ENCODE measurements at places on chromosomes 13 and 19. TPM values are rescaled to one million over a fixed set of nuclear protein-coding genes. Genes with fewer than 3 reads are reported as not detected.

DNA sequence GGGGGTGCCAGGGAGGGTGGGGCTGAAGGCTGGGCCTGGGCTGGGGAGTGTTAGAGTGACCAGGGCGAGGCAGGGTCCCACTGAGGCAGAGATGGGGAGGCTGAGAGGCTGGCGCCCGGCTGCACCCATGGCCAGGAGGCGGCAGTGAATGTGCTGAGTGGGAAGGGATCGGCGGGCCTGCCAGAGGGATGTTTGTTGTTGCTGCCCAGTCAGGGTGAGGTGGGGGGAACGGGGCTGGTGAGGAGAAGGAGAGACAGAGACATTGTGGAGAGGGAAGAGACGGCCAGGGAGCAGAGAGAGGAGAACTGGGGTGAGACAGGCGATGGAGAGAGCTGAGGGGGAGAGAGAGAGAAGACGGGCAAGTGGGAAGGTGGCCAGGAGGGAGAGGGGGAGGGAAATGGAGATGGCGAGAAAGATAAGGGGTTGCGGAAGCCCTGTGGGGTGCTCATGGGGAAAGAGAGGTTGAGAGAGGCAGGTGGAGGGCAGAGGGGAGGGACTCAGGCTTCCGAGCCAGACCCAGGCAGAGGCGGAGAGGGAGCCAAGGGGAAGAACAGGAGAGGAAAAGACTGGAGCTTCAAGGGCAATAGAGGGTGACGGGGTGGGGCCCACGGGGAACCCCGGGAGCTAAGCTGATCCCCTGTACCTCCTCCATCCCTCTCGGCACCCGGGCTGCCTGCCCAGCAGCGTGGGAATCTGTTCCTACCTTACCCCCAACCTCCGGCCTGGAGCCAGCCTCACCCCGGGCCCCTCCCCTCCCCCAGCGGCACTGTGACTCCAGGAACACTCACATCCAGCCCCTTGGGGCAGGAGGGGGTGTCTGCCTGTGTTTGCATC is 690 bp upstream of the B3GNT8 start:
- DNase-seq = peak; percentile 68

DNA sequence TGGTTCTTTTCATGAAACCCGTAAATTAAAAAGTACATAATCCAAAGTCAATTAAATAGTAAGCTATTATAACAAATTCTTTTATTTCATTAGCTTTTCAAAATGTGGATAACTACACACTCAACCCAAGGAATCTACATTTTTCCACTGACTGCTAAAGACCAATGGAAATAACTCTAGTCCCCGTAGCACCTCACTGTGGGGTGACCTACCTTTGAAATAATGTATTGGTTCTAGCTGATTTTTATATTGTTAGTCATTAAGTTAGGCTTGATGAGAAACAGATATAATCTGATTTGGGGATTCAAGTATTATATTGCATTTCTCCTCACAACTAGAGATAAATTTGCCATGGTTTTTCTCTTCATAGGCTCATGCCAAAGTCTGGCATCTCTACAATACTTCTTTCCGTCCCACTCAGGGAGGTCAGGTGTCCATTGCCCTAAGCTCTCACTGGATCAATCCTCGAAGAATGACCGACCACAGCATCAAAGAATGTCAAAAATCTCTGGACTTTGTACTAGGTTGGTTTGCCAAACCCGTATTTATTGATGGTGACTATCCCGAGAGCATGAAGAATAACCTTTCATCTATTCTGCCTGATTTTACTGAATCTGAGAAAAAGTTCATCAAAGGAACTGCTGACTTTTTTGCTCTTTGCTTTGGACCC is 37.3 kb downstream of the KL start:
- no peak for DNase-seq

PRODH2 gene
- not detected for total RNA-seq

- DNase-seq = no peak
These were observed 10.2 kb upstream of the FUT2 start for GRCh38 chr19:48685583-48685982.

GRCh38 chr13:97226013-97226412 is 3.9 kb downstream of the MBNL2 start:
- DNase-seq = no peak

DNA sequence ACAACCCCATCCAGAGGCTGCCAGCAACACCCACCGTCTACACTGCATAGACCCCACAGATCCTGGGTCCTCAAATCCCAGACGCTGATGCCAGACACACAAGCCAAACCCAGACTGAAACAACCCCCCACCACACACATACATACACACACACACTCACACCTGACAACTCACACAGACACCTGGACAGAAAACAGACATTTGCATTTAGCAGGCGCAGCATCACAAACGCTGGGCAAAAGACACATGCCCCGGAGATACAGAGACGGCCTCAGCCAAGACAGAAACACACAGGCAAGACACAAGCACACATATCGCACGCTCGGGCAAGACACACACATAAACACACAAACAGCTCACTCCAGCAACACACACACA is 1.3 kb downstream of the BBC3 start:
- no peak for DNase-seq

DNA sequence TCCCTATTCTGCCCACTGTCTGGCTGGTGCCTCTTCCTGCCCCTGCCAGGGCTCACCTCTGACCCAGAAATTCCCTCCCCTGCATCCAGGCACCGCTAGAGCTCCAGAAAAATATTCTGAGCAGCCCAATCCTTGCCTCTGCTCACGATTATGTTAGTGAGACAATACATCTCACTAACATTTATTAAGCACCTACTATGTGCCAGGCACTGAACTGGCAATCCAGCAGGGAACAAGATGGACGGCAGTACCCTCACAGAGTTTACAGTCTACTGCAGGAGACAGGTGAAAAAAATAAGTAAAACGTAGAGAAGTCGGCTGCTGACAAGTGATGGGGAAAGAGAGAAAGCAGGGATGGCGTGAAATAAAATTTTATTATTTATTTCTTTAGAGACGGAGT is 5.5 kb downstream of the TINCR start:
- DNase-seq = no peak

GRCh38 chr13:103282571-103283450 is 216.6 kb upstream of the SLC10A2 start:
- no peak for DNase-seq

GRCh38 chr13:33026489-33027152 is 10.4 kb downstream of the KL start:
- no peak for DNase-seq

ZNF221 gene
- 12.2 TPM for total RNA-seq

DNA sequence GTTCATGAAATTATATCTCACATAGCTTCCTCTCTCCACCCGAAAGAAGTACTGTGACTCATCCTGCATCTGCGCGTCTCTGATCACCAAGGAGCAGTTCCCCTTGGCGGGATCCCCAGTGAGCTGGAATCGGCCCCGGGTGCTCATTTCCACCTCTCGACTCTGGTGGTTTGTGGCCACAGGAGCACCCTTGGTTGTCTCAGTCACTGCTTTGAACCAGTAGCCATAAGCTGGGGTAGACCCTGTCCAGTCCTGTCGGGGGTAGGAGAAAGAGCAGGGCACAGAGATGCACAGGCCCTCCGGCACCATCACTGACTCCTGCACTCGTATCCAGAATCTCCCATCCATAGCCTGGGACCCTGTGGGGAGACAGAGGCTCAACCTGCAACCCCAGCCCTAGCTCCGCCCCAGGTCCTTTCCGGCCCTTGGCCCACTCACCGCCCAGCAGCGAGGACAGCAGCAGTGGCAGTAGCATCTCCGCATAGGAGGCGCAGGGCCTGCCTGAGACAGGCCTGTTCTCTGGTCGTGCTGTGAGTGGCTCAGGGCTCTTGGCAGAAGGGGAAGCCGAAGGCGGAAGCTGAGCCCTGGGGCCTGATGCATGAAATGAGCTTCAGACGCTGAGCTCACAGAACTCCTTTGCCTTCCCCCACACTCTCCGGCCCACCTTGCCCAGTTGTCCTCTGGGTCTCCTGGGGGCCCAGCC is at the start of gene SIGLEC10:
TSS of gene SIGLEC10 (minus strand) at position 536 of the 703 bp plus-strand sequence. CDS start at position 475, 61 bp downstream.
- DNase-seq = no peak

- DNase-seq = no peak
These were observed 731.7 kb upstream of the GPC6 start for GRCh38 chr13:92494915-92495314.

DNA sequence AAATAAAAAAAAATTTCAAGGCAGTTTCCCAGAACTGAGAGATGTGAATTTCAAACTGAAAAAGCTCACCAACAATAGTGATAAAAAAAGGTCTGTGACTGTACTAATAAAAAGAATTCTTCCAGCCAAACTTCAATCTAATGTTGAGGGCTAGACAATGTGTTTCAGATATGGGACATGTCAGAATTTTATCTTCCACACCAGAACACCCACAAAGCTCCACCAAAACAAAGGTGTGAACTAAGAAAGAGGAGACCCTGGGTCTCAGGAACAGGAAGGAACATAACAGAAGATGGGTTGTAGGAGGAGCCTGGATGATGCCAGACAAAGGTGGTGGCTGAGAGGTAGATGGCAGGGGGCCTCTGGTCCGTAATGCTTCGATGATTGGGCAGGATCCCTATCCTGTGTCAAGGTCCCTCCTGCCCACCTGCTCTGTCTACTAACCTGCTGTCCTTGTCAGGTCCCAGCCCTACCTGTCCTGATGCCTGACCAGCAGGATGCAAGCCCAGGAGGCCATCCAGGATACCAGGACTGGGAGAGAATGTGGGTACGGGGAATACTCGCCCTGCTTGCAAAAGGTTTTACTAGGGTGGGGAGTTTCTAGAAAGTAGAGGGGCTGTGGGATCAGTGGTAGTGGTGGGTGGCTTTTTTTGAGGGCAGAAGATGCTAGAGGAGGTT is 4.5 kb downstream of the MZF1 start:
- peak; percentile 39 for DNase-seq

- DNase-seq = no peak
These were observed 424.5 kb downstream of the PCDH9 start for GRCh38 chr13:66805657-66806056.

DNA sequence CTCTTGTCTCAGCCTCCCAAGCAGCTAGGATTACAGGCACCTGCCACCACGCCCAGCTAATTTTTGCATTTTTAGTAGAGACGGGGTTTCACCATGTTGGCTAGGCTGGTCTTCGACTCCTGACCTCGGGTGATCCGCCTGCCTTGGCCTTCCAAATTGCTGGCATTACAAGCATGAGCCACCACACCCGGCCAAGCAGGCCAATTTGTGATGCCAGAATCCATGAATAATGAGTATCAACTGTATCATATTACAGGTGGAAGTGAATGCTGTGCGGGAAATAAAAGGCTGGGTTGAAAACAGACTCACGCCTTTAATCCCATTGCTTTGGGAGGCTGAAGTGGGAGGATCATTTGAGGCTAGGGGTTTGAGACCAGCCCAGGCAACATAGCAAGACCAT is 3.6 kb upstream of the NFILZ start:
- no peak for DNase-seq

DNA sequence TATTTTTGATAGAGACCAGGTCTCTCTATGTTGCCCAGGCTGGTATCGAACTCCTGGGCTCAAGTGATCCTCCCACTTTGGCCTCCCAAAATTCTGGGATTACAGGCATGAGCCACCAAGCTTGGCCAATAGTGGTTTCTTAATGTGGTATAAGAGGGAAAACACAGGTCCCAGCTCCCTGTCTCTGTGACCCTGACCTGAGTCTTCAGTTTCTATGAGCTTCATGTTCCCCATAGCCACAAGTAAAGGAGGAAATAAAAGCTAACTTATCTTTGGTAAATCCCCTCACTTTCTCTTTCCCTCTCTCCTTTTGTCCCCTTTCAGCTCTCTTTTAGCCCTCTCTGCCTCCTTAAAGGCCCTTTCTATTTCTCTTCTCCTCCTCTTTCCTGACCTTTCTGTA is 50.3 kb downstream of the ABCC4 start:
- DNase-seq = no peak

DNA sequence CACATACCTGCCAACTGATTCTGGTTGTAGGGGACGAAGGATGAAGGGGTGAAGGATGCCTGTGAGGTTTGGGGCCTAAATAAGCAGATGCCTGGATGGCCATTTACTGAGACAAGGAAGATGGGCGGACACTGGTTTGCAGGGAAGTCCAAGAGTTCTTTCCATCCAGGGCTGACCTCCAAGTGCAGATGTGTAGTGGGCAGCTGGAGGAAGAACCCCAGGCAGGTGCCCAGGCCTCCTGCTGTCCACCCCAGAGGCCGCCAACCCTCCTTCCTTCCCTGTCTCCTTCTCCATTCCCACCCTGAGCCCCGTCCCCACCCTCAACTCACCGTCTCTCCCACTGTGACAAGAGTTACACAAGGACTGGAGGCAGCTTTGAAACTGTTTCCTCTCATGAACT is 171.5 kb downstream of the KATNAL1 start:
- no peak for DNase-seq

CYP4F8 gene
- not detected for total RNA-seq

GRCh38 chr13:41652735-41653361 is 195.5 kb downstream of the RGCC start:
- no peak for DNase-seq

DNA sequence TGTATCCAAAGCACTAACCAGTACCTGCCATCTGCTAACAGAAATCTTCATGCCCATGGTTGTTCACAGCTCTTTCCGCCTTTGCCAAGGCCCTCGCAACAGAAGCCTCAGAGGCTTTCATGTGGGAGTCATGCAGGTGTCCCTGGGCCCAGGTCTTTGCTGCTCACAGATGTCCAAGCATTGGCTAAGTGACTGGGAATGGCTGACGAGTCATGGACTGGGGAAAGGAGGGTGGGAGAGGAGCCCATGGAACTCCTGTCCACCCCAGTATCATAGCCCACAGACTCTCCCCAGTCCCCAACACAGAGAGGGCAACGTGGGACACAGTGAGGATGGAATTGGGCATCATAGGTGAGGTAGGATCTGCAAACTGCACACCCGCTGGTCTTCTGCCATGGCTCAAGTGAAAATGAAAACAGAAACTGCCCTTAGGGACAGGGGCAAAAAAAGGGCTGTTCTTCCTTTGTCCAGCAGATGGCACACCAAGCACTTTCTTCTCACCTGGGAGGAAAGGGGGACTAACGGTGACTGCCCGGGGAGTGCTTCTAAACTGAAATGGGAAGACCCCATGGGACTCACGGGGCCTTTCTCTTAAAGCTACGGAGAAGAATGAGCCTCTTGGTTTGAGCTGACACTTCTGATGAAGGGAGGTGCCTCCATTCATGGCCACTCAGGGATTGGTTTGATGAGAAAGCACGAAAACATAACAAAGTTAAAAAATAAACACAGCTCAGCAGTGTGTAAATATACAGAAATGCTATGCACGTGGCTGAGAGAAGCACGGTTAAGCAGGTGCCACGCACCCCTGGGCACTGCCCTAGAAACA is 11.1 kb upstream of the DHRS12 start:
- peak; percentile 74 for DNase-seq

GRCh38 chr19:23774106-23774505 is 15.4 kb upstream of the ZNF681 start:
- DNase-seq = no peak

DNA sequence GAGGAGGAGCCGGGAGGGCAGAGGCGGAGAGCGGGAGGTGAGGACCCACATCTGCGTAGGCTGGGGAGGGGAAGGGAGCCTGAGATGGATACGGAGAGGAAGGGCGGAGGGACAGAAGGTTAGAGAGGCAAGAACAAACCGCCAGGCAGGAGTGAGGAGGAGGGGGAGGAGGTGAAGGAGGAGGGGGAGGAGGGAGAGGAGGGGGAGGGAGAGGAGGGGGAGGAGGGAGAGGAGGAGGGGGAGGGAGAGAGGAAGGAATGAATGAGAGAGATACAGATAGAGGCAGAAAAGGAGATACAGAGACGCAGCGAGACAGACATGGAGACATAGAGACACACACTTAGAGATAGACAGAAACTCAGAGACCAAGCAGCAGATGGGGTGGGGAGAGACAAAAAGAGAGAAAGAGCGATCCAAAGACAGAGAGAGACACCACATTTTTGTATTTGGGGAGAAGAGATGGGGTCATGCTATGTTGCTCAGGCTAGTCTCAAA is 782 bp upstream of the CA11 start:
- DNase-seq = no peak

URAD gene
- total RNA-seq = not detected

- no peak for DNase-seq
These were observed 45.4 kb upstream of the SPACA7 start for GRCh38 chr13:112330479-112331381.

All from sciatic nerve (tissue), 2 donors.